Stimulated activated CD4-positive, alpha-beta T cell treated with anti-CD3 and anti-CD28 coated beads, Interleukin-4, amount 100 ng/mL, for 4 hours (primary cell): ENCODE measurements at places on chromosomes 4 and X.

GRCh38 chr4:16691450-16691849 is 207.0 kb downstream of the LDB2 start:
- DNase-seq: no peak

DNA sequence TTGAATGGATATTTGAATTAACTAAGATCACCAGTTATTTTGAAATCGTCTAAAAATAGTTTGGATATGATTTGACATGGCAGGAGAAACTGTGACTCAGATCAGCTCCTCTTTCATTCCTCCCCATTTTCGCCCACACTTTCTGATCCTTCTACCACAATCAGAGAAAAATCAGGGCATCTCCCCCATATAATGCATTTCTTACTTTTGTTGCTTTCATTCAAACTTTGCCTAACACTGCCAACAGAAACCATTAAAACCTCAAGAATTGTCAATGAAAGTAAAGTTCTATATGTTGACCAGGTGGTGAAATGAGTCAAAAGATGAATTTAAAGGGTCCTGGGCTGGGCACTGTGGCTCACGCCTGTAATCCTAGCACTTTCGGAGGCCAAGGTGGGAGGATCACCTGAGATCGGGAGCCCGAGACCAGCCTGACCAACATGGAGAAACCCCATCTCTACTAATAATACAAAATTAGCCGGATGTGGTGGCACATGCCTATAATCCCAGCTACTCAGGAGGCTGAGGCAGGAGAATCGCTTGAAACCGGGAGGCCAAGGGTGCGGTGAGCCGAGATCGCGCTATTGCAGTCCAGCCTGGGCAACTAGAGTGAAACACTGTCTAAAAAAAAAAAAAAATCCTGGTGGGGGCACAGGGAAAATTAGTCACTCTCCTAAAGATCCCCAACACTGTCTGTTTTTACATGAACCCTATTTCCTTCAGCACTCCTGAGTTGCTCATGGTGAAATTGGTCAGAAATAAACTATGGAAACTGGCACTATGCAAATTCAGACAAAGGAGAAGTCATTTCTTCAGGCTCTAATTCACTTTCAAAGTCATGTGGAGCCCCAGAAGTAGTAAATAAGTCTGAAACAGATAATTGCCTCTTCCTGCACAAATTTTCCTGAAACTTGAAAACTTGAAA is 122.8 kb upstream of the NOCT start:
- no peak for DNase-seq

- no peak for DNase-seq
These were observed 201.8 kb downstream of the AFAP1 start for GRCh38 chr4:7737752-7738457.

- peak; percentile 2 for DNase-seq
These were observed 66.5 kb downstream of the EFNB1 start for GRCh38 chrX:68895341-68895755.

DNA sequence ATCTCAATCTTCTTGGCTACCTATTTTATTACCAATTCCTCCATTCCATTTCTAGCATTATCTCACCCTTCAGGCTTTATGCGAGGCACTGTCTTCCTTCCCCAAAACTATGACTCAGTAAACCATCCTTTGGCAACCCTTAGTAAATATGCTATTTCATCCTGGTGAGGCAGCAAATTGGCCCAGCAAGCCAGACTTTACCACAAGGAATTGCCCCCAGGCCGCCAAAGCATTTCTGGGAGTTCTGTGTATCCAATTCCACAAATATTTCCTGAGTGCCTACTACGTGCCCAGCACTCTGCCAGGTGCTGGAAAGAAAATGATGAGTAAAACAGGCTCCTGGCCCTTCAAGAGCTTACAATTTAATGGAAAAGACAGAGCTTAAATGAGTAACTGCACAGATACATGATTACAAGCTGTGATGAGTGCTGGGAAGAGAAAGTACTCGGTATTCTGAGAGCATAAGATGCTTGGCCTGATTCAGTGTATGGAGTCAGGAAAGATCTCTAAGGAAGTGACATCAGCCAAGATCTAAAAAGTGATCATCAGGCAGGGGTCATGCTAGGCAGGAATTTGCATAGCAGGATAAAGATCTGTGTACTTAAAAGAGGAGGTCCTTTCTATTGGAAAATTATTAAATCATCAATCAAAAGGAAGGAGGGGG is 193.8 kb downstream of the ADAMTS3 start:
- no peak for DNase-seq

DNA sequence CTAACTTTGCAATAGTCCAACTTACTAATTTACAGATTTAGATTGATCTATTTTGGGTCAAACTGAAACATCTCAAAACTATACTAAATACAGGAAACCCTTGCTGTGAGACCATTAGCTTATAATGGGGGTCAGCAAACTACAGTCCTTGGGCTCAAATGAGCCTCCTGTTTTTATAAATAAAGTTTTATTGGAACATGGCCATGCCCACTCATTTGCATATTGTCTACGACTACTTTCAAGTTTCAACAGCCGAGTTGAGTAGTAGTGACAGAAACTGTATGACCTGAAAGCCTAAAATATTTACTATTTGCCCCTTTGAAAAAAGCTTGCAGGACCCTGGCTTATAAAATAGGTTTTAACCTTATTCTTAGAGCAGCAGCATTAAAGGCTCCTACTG is 92.4 kb downstream of the C4orf51 start:
- no peak for DNase-seq

DNA sequence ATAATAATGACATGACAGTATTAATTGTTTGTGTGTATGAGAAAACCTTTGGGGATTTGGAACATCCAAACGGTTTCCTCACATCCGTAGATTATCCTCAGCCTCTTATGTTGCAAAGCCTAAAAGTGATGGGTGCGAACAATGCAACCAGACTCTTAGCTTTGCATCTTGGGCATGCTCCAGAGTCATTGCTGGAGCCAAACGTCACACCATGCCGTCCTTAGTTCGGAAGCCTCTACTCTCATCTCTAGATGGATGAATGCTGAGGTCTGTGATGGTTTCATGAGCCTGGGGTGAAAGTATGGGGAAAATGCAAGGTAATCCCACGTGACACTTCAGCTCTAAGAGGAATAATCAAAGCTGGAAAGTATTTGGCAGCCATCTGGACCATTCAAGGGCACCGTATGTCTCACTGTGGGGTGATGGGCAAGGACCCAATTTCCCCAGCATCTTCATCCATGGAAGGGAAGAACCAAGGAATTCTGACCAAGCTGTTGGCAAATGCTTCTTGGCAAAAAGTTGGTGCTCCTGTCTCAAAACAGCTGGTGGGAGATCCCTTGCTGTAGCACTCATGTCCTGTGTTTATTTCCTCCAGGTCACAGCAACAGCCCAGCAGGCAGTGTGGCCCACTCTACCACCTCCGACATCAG is 6.3 kb upstream of the RTL5 start:
- no peak for DNase-seq

DNA sequence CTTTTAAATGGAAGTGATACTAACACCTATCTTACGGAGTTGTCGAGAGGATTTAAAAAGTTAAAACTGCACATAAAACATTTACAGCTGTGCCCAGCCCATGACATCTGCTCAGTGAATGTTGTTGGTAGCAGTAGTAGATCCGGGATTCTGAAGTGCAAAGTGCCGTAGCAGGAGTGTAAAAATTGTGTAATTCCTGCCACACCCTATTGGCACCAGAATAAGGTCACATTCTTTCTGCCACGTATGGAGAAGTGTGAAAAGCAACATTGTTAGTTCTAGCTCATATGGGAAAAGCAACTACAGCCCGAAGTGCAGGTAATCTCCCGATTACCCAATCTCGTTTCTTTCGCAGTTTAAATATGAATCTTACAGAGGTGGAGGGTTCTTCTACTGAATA is 31.2 kb downstream of the PRIMPOL start:
- DNase-seq: no peak

DNA sequence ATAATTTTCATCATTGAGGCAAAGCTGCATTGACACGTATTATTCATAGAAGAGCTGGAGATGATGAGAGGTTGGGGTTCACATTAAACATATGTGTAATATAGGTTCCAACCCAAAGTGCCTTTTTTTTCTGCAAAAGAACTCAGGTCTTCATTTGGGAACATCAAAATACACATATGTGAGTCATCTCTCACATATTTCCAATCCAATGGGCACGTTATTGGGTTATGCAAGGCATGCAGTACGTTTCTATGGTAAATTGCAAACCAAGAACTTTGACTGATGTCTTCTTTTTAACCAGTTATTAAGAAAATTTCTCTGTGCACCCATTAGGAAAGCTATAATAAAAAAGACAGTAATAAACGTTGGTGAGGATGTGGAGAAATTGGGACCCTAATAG is 150.3 kb upstream of the FAM9B start:
- DNase-seq: no peak

GRCh38 chr4:145093638-145094037 is 4.4 kb downstream of the ANAPC10 start:
- DNase-seq: no peak

DNA sequence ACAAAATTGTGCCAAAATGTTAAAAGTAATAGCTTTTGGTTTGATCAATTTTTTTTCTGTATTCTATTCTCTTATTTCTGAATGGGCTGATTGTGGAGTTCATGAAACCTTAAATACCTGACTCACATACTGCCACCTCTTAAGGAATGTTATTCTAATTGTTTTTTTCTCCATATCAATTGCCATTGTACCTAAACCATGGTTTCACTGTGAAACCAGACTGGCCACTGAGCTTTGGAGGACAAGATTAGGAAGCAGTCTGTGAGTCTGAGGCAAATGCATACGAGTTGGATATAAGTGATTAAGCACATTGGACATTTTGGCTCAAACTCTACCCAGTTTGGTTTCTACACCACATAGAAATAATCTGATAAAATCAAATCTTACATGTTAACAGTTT is 184.0 kb downstream of the IQCM start:
- no peak for DNase-seq

GRCh38 chr4:6200011-6200921 is at the start of gene JAKMIP1:
TSS of gene JAKMIP1 (minus strand) at chr4:6200549. CDS start at chr4:6112850, 87,699 bp downstream.
- peak; percentile 81 for DNase-seq

GRCh38 chrX:81355436-81355835 is 153.5 kb downstream of the SH3BGRL start:
- no peak for DNase-seq

DNA sequence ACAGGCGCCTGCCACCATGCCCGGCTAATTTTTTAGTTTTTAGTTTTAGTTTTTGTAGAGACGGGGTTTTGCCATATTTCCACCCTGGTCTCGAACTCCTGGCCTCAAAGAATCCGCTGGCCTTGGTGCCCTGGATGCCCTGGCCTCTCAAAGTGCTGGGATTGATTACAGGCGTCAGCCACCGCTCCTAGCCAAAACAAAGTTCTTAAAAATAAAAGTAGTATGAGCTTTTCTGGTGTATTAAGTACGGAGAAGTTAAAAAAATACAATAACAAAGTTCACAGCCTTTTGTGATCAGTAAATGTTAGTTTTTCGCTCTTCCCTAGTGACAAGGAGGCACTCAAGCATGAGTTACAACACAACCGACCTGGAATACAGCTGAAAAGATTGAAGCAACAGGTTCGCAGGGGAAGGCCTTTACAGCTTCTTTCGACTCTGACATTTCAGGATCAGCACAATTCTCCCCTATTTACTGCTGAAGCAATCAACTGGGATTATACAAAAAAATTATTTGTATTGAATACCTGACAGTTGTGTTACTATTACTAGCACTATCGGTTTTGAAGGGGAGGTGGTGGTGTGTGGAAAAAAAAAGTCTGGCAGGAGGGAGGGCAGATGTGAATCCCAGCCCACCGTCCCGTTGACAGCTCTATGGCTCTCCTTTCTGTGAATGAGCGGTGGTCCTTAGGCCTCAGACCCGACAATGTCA is 893 bp upstream of the METAP1 start:
- DNase-seq: no peak

GRCh38 chr4:121885115-121885514 is 14.8 kb upstream of the BBS7 start:
- no peak for DNase-seq

DNA sequence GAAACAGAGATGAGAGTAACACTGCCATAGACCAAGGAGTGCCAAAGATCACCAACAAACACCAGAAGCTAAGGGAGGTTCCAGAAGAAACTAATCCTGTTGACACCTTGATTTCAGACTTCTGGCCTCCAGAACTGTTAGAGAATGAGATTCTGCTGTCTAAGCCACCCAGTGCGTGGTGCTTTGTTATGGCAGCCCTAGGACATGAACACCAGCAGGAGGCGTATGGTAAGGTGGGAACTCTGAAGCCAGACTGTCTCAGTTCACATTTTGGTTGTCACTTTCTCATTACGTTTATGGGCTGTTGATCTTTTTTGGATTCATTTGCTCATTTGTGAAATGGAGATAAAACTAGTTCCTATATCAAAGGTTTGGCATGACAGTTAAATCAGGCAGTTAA is 142.9 kb downstream of the DCHS2 start:
- no peak for DNase-seq

- no peak for DNase-seq
These were observed 103.6 kb downstream of the UCHL1 start for GRCh38 chr4:41360214-41360920.
